ENCODE measurements at places on chromosomes 3 and 15.

- DNase-seq = no peak
These were observed 1099.5 kb downstream of the ROBO1 start for GRCh38 chr3:78668302-78668701.

DNA sequence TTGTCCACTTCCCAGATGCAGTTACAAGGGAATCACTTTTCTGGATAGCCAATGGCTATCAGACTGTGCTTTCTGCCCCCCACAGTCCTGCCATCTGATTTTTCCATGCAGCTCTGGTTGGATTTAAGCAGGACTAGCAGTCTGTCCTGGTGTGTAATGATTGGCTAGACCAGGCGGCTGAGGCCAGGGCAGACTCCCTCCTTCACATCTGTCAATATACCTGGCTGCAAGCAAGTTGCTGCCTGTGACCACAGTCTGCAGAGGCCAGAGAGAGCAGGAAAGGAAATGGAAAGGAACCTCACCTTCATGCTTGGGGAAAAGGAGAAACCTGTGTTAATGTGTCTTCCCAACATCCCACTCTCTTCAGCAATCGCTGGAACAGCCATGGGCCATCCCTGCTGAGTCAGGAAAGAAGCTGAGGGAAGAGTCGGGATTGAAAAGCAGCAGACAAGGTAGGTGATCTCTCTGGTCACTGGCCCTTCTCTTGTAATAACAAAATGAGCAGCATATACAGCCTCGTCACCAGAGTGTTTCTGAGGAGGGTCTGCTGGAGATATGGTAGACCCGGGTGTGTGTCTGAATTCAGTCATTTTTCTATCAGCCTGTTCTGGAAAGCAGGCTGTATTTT is 126.7 kb upstream of the PHLDB2 start:
- no peak for DNase-seq

DNA sequence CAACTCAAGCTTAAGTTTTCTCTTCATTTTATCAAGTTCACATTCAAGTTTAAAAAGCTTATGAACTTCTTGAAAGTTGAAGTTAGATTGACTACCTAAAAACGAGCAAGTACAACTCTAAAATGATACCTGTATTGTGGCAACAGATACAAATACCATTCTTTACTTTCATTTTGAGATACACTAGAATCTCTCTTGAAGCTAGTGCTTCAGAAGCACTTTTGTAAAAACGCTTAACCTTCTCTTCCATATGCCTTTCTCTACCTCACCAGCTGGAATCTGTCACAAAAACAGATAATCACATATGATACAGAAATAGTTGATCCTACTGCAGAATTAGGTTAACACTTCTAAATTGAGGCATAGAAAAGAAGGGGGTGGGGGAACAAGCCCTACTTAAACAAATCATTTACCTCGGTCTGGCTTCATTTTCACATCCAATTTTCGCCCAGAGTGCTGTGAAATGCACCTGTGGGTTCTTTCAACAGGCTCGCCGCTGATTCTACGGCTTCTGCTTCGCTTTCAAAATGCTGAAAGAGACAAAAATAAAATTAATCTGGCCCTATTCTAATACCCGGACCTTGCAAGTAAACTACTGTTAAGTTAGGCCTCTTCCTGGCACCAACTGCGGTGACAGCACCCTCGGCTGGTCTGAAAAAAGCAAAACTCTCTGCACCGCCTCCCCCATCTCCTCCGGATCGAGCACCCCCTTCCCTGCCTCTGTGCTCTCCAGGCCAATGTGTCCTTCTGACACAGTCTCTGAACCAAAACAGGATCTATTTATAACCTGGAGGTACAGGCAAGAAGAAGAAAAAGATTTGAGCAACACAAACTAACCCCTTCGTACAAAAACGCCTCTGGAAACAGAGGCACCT is 1.4 kb downstream of the ATOSA start:
- peak; percentile 67 for DNase-seq

GRCh38 chr3:151135541-151136337 is 50.3 kb downstream of the MED12L start:
- peak; percentile 63 for DNase-seq

DNA sequence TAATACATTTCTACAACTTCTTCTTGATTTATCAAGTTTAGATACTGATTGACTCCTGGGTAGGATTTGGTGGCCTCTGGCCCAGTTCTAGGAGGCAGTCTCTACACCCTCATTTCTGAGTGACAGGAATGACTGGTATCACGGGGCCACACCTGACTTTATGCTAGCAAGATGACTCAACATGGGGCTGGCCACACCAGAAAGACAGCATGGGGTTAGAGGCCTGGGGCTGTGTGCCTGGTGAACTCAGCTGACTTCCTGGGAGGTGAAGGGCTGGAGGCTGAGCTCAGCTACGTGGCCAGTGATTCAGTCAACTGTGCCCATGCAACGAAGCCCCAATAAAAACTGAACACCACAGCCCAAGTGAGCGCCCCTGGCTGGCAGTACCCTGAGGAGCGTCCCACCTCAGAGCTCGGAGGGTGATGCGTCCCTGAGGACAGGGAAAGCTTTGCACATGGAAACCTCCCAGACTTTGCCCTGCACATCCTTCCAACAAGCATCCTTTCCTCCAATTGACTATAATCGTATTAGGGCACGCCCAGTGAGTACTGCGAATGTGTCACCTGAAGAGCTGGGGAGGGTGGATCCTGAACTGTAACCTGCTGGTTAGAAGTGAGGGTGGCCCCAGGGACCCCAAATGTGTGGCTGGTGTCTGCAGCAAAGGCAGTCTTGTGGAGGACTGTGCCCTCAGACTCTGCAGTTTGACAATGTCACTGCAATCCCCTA is 57.2 kb downstream of the NIPA2 start:
- DNase-seq = peak; percentile 62
